CD8-positive, alpha-beta T cell (primary cell): ENCODE measurements at places on chromosomes 2 and 18.

GRCh38 chr2:168424971-168425370, 31.1 kb upstream of the CERS6 start:
- DNase-seq: no peak

DNA sequence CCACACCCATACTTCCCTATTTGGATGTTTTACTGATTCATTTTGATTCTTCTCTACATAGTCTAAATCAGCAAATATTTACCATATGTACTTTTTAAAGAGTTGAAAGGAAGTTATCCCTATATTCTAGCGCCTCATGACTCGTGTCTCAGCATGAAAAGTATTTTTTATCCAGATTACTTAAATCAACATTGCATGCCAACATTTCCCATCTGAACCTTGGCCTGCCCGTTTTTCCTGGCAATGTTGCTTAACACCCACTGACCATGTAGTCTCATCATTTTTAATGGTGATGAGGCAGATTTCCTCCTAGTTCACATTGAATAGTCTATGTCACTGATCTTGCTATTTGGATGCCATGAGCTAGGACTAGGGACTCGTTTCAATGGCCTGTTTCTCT, 13.2 kb upstream of the SCYGR5 start:
- no peak for DNase-seq

GRCh38 chr2:20531633-20532262, 84.9 kb downstream of the RHOB start:
- DNase-seq: no peak

DNA sequence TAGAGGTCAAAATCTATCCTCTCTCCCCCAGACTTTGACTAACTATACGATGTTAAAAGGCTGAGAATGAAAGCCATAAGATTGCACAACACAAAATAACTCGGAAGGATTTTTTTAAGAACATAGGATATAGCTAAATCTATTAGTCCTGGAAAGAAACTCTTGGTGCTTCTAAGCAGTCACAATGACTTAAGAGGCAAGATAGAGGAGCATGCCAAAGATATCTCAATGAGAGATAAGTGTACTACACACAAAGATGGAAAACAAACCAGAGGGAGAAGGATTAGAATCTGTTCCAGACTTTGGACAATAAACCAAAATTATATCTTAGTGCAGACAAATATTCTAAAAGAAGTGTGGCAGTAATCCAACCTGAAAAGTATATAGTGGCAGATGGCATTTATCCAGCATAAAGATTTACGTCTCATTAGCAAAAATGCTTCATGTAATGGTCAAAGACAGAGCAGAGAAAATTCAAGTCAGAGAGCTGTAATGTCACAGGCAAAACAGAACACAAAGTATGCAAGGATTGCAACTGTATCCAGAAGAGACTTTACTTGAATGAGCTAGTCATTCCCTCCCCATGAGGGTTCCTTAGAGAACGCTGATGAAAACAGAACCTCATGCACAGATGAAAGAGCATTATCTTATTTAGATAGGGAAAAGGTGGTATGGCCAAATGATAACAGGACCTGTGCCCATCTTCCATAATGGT, 28.8 kb upstream of the EVA1A start:
- no peak for DNase-seq

DNA sequence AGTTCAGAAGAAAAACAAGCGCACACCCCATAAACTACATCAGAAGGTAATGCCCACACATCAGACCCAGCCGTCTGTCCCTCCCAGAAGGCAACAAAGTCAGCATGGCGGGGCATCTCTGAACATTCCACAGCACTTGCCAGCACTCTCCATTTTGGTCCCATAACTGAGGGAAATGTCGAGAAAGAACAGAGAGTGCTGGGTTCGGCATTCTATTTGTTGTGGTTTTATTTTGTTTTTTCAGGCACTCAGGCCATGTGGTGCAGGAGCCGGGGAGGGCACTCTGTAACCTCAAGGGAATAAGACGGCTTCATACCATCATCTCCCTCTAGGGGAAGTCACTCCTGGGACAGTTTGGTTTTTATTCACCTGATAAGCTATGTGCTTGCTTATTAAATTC, 156.0 kb downstream of the SEPTIN10 start:
- no peak for DNase-seq

DNA sequence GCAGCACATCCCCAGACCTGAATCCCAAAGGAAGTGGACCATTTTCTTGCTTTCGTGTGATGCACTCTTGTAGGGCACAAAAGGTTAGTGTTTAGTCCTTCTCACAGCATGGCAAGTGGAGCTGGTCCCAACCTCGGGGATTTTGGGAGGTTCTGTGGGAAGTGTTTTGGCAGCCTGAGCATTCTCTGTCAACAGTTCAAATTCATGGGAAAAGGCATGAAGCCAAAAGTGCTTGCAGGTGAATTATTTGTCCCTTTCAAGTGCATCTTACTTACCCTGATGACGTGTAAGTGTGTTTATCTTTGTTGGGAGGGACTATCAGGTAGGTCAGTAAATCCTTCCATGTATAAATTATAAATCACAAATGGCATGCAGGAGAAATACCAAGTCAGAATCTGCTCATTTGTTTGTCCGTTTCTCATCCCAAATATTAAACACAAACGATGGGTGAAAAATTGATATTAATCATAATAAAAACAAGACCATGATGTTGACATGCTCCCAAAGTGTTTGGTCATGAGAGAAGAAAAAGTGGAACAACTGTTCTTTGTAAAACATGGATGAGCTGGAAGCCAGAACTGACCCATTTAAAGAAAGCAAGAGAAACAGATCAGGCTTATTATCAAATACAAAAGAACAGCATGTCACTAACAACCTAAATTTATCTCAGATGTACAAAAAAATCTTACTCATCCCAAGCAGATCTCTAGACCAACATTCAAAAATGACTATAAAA, 57.6 kb downstream of the EPHA4 start:
- DNase-seq: no peak

GRCh38 chr2:69185807-69186206, 172.8 kb downstream of the ANTXR1 start:
- no peak for DNase-seq

DNA sequence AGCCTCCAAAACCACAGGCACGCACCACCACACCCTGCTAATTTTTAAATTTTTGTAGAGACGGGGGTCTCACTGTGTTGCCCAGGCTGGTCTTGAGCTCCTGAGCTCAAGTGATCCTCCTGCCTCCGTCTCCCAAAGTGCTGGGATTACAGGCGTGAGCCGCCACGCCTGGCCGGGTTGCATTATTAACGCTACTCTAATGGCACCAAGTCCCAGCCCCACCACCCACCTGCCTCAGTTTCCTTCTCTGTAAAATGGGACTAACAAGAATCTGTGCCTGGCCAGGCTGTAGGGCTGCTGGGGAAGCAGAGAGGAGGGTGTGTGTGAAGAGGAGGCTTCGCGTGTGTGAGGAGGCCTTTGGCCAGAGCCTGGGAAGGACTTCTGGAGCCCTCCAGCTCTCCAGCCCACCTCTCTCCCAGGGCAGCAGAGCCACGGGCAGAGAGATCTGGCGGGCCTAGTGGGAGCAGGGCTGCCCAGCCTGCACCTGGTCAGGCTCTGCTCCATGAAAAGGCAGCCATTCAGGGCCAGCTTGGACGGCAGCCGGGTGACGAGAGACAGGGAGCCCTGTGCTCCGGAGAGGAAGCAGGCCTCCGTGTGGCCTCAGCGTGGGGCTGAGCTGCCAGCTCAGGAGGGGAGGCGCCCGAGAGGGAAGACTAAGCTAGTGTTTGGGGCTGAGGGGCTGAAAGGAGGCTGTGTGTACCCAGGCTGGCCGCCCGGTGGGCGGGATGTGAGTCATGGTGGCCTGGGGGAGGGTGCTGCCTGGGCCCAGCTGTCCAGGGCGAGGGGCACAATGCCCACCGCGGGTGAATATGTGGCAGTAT, 7.4 kb upstream of the B3GNT7 start:
- DNase-seq: no peak

- peak; percentile 7 for DNase-seq
Observed at GRCh38 chr2:202035089-202035940, 1.7 kb downstream of the FZD7 start.

GRCh38 chr2:108363024-108363907, 14.5 kb upstream of the SULT1C4 start:
- DNase-seq: no peak

- DNase-seq: no peak
Observed at GRCh38 chr2:88442473-88442872, 10.0 kb downstream of the FOXI3 start.

DNA sequence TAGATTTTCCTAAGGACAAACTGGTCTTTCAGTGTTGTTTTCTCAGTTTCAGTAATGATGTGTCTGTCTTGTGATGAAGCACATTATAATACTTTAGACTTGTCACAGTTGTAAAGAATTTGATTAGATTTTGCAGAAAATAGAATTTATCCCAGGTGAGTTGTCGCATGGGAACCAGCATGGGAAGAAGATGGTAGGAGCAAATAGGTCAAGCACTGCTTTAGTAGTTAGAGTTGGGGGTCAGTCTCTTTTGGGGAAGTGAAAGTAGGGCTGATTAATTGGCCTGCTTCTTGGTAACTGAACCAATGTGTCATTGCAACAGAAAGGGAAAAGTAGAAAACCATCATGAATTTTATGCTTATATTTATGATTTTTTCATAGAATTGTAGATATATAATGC, 153.2 kb upstream of the MYO3B start:
- no peak for DNase-seq

DNA sequence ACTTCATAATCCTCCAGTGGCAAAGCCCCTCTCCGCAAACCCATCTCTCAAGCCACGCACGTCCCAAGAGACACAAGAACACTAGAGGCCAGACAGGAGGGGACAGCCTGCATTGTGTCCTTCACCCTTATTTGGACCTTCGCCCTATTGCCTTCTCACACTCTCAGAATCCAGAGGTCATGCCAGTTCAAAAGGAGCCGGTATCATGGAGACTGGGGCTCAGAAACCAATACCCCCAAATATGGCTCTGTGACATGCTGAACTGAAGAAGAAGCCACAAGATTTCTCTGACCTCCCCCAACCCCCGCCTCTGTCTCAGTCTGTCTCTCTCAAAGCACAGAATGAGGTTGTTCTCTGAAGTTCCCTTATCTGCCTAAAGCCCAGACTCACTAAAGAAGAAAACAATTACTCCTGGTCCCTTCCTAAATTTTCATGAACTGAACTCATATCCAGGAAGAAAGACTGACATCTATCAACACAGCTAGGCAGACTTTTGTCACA, 19.2 kb upstream of the SPATA3 start:
- DNase-seq: no peak

- DNase-seq: no peak
Observed at GRCh38 chr2:29615183-29615582, 306.2 kb downstream of the ALK start.

GRCh38 chr2:191103774-191104173, 47.0 kb downstream of the STAT4 start:
- no peak for DNase-seq

- DNase-seq: no peak
Observed at GRCh38 chr18:13165636-13166423, 52.7 kb upstream of the LDLRAD4 start.

DNA sequence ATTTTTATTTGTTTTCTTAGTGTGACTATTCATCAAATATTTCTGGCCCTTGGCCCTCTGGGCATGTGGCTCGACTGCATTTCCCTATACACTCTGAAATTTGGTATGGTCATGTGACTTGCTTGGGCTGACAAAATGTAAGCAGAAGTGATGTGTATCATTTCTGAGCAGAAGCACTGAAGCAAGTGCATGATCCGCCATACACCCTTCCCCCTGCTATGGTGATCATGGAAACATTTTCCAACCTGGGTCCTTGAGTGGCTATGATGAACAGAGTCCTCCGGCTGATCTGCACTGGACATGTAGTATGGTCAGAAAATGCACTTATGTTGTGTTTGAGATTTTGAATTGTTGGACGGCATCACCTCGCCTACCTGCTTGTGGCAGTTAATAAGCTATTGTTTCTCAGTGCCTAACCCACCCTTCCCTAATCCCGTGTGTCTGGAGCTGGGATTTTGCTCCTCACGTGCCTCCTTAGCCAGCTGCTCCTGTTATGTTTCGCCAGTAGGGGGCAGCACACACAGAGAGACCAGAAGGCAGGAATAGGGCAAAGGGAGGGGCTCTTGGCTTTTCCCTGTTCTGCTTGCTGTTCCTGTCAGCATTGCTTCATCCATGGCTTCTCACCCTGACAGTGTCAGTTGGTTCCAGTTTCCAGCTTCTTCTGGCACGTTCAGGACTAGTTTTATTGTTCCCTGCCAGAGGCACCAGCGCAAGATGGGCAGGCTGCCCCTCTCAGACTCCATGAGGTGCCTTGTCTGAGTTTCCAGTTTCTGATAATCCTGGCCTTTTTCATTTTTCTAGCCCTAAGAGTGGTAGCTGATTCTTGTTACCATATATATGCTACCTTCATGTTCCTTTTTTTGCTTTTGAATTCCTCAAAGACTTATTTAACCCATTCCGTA, 207.4 kb downstream of the ARL6IP6 start:
- peak; percentile 24 for DNase-seq

DNA sequence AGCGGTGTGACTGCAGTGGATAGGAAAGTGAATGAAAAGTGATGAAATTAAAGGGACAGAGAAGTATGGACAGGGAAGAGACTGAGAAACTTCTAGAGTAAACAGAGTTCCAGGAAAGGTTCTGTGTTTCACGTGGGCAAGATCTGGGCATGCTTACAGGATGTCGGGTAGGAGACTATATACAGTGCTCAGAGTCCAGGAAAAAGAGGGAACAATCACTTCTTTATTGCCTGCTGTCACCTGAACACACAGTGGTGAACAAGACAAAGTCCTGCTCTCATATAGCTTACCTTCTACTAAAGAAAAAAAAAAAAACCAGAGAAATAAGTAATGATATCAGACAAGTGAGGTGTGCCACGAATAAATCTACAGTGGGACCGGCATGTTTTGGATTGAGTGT, 2.4 kb downstream of the LRPPRC start:
- DNase-seq: no peak

GRCh38 chr2:43221124-43221762, 5.2 kb downstream of the ZFP36L2 start:
- peak; percentile 44 for DNase-seq

GRCh38 chr2:88599527-88599926, 27.7 kb downstream of the EIF2AK3 start:
- DNase-seq: no peak

DNA sequence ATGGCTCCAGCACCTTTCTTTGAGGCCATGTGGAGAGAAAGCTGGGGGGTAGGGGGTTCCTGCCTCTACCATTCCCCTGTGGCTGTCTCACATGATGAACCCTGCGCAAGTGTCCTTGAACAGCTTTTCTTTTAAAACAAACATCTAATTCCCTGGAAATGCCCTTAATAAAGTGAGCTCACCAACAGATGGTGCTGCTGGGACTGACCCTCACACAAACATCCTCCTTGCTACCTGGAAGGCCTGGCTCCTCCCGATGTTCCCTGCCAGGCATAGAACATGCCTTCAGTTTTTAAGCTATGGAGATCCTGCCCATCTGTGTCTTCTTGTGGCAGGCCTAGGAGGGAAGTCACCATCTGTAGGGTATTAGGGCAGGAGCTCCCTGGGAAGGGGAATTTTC, 60.7 kb upstream of the GATA6 start:
- no peak for DNase-seq

- no peak for DNase-seq
Observed at GRCh38 chr2:124286089-124286783, 261.1 kb downstream of the CNTNAP5 start.

- no peak for DNase-seq
Observed at GRCh38 chr2:223494496-223494895, 107.7 kb downstream of the SCG2 start.

- no peak for DNase-seq
Observed at GRCh38 chr2:136375017-136375901, 257.3 kb upstream of the CXCR4 start.
